ENCODE measurements at places on chromosomes 4 and X. TPM values are rescaled to one million over a fixed set of nuclear protein-coding genes. Genes with fewer than 3 reads are reported as not detected.

RAB39B gene
- total RNA-seq, result 3.1 TPM

GRCh38 chr4:113687067-113687718 lies 74.3 kb downstream of the CAMK2D start:
- DNase-seq, result no peak

SMARCA1 gene
- 123 TPM for total RNA-seq

DNA sequence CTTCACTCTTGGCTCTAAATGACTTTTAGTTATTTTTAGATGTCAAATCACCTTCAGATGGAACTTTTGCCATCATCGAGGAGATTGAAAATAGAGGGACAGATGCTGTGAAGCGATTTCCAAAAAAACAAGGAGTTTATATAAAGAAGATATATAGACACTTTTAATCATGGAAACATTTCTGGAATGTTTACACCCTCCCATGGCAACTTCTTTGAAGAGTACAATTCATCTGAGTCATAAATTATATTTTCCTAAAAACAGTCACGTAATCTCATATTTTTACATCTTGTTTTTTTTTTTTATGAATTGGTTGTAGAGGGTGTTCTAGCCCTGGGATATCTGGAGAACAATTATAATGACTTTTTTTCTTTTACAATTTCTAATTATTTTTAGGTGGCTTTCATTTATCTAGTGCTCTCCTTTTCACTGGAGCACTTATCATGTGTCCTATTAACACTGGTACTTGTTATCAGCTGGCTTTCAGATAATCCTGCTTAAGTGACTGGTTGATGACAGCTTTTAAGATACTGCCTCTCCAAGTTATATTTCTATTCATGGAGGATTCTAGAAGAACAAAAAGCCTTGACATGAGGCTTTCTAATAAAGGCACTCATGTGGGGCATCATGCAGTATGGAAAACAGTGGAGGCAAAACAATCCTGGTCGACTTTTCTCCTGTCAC lies 24.9 kb downstream of the PCDH7 start:
- no peak for DNase-seq

GRCh38 chr4:82042042-82042441 lies 331.7 kb downstream of the HNRNPD start:
- no peak for DNase-seq

DNA sequence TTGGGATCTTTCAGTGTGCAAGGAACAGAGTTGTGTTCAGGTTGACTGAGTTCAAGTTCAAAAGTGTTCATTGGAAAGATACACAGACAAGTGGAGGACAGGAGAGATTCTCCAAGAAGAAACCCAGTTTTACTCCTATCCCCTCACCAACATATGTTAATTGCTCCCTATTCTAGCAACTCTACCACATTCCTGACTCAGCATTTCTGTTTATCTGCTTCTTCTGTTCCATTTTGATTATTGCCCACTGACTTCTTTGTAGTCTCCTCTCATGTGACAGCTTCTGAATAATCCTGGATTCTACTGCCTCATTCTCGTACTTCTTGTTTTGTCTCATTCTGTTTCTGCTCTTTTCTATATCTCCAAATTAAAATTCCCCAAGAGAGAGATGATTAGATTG lies 15.8 kb upstream of the SPANXC start:
- no peak for DNase-seq

DNA sequence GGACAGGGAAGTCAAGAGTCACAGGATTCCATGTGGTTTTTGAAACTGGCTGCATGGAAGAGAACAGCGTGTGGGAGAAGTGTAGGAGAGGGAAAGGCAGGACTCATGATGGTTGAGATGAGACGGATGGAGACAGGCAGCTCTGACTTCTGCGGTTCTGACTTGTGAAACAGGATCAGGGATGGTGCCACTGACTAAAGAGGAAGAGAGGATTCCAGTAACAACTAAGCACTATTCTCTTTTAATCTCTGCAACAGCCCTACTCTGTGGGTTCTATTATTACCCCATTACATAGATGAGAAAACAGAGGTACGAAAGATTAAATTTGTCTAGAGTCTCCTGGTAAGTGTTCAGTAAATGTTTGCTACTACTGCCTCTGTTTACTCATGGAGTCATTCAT lies 156.3 kb downstream of the CBR4 start:
- no peak for DNase-seq

REELD1 gene
- total RNA-seq, result not detected

DNA sequence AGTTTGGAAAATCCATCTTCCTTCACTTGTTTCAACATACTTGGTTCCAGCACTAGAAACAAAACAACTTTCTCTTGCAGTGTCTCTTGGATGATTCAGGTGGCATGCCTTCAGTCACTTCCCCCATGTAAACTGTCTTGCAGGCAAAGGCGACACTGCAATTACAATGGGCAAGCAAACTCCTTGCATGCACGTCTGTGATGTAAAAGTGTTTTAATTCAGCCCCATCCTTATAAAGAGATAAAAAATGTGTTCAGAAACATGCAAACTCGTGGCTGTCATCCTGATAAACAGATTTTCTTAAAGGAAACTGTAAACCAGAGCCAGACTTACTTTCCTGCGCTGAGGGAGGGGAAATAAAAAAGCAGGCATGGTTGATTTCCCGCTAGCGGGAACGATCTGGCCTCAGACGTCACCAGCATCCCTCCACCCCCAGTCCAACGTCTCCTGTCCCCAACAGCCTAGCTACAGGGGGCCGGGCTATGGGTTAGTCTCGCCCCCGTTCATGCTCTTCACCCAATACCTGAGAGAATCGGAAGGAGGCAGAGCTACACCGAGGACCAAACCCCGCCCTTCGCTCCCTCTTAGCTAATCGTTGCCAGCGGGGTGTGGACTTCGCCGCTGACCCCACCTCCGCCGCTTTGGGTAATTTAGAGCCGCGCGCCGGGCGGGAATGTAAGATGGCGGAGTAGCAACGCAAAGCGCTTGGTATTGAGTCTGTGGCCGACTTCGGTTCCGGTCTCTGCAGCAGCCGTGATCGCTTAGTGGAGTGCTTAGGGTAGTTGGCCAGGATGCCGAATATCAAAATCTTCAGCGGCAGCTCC lies at the start of gene PRPS1:
Gene PRPS1, plus strand, starts transcription at position 673 of the 824 bp plus-strand sequence. Its CDS starts 119 bp downstream, at position 792.
- peak; percentile 94 for DNase-seq

- DNase-seq, result no peak
Measured at GRCh38 chr4:88015659-88016295, 8.3 kb downstream of the PKD2 start.

DNA sequence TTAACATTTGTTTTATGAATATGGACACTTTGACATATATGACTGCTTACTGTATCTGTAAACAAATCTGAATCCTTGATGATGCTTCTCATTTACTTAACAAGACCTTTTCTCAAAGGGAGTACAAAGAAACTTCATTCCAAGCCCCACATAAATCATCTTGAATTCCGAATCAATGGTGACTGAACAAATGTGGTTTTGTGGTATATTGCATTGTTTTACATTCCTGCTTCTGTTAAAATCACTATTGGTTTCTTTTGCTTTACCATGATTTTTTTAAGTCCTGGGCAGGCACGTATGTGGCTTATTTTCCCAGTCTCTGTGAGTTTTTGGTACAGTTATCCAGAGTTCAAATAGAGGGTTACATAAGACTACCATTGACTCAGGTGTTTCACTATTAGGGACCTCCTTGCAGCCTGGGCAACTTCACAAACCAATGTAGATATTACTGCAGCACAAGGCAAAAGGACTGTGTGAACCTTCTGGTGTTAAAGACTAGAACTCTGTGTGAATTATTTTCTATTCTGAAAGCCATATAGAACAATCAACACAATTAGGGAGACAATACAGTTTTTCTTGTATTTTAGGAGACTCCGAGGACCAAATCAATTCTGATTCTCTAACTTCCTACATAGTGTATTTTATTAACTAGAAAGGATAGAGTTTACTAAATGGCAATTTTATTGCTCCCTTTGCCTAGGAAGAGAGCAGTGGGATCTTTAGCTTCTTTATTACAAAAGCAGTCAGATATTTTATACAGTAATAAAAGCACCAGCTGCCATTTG lies 196.4 kb downstream of the GALNTL6 start:
- DNase-seq, result no peak

DNA sequence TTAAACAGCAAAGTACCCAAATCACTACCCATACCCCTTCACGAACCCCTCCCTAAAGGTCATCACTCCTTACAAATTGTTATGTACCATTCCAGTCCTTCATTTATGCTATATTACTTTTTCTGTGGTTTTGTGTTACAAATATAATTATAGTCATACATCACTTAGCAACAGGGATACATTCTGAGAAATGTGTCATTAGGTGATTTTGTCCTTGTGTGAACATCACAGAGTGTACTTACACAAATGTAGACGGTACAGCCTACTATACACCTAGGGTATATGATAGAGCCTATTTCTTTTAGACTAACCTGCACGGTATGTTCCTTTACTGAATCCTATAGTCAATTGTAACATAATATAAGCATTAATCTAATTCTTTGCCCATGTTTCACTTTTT lies 61.9 kb downstream of the ASB9 start:
- DNase-seq, result no peak

DNA sequence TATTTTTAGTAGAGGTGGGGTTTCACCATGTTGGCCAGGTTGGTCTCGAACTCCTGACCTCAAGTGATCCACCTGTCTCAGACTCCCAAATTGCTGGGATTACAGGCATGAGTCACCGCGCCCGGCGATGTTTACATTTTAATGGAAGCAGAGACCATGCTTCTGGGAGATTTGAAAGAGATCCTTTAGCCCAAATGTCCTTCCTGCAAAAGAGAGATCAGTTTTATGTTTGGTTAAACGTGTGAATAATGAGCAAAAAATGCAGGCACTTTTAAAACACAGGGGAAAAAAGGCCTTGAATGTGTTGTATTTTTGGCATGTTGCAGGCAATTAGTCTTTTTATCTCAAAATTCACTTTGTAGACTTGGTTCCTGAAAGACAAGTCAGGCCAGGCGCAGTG lies 95.8 kb upstream of the ELOVL6 start:
- no peak for DNase-seq

EREG gene
- total RNA-seq, result not detected

Data from chondrocyte (in vitro differentiated cells).